Pancreas (tissue), 10 donors: ENCODE measurements at places on chromosomes 5 and 9.

DNA sequence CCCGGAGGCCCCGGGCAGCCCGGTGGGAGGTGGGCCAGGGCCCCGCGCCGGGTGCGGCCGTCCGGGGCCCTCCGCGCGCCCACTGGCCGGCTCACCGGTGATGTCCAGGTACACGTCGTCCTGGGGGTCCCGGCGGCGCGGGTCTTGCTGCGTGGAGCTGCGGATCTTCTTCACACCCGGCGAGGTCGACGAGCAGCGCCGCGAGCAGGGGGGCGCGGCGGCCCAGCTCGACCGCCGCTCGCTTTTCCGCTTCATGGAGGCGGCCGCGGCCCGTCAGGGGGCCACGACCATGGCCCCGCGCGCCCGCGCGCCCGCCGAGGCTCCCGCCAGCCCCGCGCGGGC is 548 bp downstream of the CDC14B start:
- H3K27ac ChIP-seq = peak overlapping the region; percentile 65
- H3K4me3 ChIP-seq = peak overlapping the region; percentile 88
- H3K27me3 ChIP-seq = no peaks in the 10 kb centered on the region
- no peaks in the 10 kb centered on the region for H3K36me3 ChIP-seq
- no peaks in the 10 kb centered on the region for H3K4me1 ChIP-seq

- peak overlapping the region; percentile 53 for H3K4me3 ChIP-seq
- H3K27me3 ChIP-seq = no peaks in the 10 kb centered on the region
- peaks cover 41% of the 10 kb centered on the region for H3K4me1 ChIP-seq
- peak overlapping the region; percentile 97 for H3K27ac ChIP-seq
Observed at GRCh38 chr5:56815658-56816545, 553 bp downstream of the MAP3K1 start.

DNA sequence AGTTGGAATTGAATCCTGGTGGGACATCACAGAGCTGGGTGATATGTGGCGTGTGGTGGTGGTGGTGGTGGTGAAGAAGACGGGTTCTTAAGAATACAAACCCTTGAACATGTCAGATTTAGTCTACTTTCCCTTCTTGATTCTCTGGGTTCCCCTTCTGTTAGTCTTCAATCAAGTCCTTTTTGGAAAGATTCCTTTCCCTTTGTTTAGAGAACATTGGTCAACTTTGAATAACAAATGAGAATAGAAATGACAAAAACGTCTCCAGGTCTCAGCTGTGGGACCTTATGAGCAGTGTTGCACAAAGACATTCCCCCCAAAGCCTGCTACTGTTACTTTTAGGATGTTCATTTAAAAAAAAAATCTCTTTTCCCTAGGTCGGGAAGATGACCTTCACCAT is 46.3 kb downstream of the MAP1B start:
- no peaks in the 10 kb centered on the region for H3K36me3 ChIP-seq
- no peaks in the 10 kb centered on the region for H3K27me3 ChIP-seq
- no peaks in the 10 kb centered on the region for H3K4me1 ChIP-seq
- no peak for DNase-seq

- H3K4me3 ChIP-seq = no peak overlapping the region
- H3K36me3 ChIP-seq = no peaks in the 10 kb centered on the region
- H3K27me3 ChIP-seq = no peaks in the 10 kb centered on the region
- no peak overlapping the region for H3K27ac ChIP-seq
- H3K4me1 ChIP-seq = peaks cover 15% of the 10 kb centered on the region
Observed at GRCh38 chr5:132951897-132952296, 11.5 kb downstream of the AFF4 start.

DNA sequence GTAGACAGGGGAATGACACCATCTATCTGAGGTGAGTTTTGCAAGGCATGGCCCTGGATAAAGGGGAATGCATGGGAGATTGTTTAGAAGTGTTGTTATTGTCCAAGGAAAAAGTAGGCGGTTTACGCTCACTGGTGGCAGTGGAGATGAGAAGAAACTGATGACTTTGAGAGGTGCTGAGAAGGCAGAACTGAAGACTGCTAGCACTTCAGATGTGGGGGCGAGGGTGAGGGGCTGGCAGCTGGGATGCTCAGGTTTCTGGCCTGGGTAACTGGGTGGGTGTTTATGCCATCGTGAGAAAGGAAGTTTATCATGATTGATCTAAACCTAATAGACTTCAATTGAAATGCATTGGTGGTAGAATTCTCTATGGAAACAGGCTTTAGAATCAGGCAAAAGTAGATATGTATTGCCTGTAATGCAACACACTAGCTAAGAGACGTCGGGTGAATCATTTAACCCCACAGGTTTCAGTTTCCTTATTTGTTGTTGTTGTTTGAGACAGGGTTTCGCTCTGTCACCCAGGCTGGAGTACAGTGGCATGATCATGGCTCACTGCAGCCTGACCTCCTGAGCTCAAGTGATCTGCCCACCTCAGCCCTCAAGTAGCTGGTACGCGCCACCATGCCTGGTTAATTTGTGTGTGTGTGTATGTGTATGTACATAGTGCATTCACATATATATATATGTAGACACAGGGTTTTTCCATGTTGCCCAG is 123.5 kb downstream of the SLC24A2 start:
- H3K27ac ChIP-seq = no peak overlapping the region
- H3K4me3 ChIP-seq = no peak overlapping the region
- H3K36me3 ChIP-seq = no peaks in the 10 kb centered on the region
- H3K27me3 ChIP-seq = no peaks in the 10 kb centered on the region
- H3K4me1 ChIP-seq = no peaks in the 10 kb centered on the region
- DNase-seq = no peak
